ENCODE measurements at places on chromosomes 5 and 9.

DNA sequence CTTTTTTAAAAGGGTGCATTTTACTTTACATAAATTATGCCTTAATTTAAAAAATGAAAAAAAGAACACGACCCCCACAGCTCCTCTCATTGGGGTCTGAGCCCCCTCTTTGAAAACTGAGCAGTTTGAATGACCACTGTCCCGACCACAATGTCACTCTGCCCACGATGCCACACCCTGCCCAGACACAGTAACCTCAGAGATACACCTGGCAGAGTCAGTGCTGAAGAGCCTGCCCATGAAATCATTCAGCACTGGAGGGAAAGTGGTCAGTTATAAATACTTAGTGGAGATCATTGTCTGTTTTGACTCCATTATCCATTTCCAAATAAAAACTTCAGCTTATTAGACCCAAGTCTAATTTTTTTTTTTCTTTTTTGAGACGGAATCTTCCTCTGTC lies 49.3 kb downstream of the DNAJC21 start:
- no peak for DNase-seq

- no peak for DNase-seq
Measured at GRCh38 chr9:96478829-96479371, 28.9 kb downstream of the HABP4 start.

DNA sequence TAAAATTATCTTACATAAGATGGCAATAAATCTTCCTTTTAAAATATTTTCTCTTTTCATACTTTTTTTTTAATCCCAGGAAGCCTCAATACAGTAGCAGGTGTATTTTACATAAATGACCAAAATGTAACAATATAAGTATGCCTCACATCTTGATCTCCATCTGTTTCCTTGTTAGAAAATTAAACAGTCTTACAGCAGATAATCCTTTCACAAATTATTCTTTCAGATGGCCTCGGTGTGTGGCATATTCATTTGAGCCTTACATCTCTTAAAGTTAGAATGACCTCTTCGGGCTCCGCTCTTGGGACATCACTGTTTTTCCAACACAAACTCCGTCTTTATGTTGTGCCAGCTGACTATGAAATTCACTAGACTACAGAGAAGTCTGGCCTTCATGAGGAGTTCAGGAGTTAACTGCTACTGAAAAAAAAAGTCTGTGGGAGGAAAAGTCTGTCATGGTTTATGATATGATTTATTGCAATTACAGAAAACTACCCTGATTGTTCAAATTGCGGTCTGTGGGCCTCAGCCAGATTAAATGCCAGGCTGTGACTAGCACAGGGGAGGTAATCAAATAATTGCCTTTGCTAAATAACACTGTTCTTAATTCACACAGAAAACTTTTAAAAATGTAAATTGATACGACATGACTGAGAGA lies 292.9 kb upstream of the PUM3 start:
- no peak for DNase-seq

DNA sequence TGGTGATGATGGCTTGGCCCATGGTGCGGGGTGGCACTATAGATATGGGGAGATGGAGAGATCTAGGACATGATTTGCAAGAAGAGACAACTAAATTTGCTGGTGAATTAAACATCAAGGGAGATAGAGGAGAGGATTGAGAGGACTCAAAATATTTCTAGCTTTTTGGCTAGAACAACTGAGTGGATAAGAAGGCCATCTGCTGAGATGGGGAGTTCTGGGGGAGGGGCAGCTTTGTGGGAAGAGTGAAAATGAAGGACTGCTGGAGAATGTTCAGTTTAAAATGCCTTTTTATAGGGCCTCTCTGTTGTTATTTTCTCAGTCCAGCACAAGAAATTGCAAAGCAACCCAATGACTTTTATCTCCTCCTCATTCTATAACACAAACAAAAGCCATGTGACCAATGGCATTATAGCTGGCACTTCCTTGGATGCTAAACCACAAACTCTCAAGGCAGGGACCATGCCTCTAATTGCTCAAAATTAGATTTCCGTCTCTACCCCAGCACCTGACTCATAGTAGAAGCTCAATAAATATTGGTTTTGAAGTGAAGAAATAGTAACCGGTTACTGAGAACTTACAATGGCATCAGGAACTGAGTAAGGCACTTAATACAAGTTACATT lies 29.8 kb downstream of the JAKMIP2 start:
- no peak for DNase-seq

- no peak for DNase-seq
Measured at GRCh38 chr5:178110511-178110910, 2.8 kb upstream of the N4BP3 start.

DNA sequence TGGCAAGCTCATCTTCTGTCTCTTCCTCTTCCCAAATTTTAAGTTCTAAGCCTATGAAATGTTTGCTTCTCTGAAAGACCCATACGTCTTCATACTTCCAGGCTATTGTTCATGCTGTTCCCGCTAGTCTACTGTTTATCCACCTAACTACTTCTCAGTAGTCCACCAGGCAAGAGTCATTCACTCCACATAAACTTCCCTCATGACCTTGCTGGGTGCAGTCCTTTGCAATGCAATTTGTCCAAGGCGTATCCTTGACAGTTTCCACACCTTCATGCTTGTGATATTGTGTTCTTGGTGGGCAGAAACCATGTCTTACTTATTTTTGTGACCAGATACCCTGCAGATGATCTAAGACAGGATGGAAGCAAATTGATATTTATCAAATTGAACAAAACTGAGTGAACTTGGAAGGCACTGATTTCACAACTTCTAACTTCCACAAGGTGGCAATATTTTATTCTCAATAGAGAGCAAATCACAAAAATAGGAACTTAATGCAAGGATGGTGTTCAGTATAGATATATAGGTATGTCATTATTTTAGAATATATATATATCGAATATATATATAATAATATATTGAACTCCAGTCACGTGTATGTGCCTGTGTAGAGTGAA lies 30.3 kb downstream of the TYRP1 start:
- no peak for DNase-seq

DNA sequence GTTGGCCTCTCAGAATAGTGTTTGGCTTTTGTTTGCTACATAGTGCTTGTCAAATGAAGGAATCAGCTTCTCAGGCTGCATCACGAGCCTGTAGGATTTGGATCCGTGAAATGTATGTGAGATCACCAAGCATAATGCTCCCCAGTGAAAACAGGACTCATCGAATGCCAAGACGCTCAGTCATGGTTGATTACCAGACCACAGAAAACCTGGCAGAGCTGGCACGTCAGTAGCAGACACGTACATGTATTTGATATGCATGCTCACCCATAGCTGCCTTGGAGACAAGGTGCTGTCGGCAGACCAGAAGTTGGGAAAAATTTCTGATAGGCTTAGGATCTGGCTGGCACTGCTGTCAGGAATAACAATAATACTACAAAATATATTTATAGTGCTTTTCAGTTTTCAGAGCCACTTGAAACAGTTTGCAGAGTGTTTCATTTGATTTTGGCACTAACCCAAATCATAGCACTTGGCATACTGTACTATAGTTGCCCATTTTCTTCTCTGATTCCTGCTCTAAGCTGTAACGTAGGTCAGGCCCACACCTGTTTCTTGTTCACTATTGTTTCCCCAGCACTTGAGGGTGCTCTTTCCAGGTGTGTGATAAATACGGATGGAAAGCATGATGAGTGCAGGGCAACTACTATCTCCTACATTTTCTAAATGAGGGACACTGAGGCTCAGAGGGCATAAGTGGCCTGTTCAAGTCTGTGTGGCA lies 226.1 kb downstream of the NR3C1 start:
- peak; percentile 91 for DNase-seq

GRCh38 chr9:111436571-111436970 lies 47.6 kb downstream of the ECPAS start:
- DNase-seq = no peak

DNA sequence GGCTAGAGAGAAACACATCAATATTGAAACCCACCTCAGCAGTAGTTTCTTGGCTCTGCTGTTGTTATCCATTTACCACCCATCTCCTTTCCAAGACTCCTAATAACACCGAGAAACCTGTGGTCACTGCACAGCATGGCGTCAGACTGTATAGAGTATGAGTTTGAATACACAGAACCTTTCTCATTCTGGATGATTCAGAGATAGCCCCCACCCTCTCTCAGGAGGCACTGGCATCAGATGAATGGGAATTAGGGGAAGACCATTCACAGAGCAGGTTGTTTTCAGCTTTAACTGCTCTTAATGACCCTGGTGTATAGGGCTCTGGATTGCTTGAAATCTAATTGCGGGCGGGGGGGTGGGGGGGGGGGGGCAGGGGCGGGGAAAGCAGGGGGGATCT lies 86.7 kb downstream of the GPR21 start:
- DNase-seq = no peak

- DNase-seq = no peak
Measured at GRCh38 chr9:111836311-111836710, 41.6 kb upstream of the SHOC1 start.

GRCh38 chr9:12640016-12640587 lies 53.1 kb upstream of the TYRP1 start:
- peak; percentile 25 for DNase-seq

DNA sequence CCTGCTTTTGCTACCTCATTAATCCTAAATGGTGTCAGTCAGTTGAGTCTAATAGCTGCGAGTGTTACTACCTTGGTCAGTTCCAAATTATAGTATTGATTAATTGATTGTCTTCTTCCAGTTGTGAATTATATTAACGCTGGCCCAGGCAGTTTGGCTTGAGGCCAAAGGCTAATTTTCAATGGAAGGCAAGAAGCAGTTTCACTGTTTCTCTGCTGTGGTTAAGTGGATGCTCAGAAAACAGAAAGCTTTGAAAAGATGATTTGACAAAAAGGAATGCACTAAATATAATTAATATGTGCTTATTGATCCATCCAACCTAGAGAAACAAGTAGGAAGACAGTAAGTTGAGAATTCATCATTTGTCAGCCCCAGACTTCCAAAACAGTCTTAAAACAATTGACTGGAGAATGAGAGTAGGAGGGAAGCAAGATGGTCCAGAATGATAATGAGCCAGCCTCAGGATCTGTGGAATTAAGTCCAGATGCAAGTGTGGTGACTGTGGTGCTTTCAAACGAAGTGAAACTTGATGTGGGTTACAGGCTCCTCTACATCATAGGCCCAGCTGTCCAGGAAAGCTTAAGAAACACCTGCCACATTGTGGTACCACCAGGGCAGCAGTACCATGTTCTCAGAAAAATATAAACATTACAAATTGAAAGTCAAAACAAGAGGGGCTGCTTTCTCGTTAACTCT lies 1371.0 kb upstream of the DMAC1 start:
- no peak for DNase-seq

GRCh38 chr5:174736331-174736721 lies 11.9 kb downstream of the MSX2 start:
- no peak for DNase-seq

Data from NCI-H2029 (cell line).